ENCODE measurements at places on chromosomes 7 and 10.
A peak's percentile ranks its signal among the peaks of the same experiment; 100 is the strongest.

- peak; percentile 84 for DNase-seq
These were observed 3.4 kb downstream of the DNMBP start for GRCh38 chr10:100006243-100006886.

GRCh38 chr10:84256510-84257342 is 11.9 kb downstream of the RGR start:
- DNase-seq: peak; percentile 41

DNA sequence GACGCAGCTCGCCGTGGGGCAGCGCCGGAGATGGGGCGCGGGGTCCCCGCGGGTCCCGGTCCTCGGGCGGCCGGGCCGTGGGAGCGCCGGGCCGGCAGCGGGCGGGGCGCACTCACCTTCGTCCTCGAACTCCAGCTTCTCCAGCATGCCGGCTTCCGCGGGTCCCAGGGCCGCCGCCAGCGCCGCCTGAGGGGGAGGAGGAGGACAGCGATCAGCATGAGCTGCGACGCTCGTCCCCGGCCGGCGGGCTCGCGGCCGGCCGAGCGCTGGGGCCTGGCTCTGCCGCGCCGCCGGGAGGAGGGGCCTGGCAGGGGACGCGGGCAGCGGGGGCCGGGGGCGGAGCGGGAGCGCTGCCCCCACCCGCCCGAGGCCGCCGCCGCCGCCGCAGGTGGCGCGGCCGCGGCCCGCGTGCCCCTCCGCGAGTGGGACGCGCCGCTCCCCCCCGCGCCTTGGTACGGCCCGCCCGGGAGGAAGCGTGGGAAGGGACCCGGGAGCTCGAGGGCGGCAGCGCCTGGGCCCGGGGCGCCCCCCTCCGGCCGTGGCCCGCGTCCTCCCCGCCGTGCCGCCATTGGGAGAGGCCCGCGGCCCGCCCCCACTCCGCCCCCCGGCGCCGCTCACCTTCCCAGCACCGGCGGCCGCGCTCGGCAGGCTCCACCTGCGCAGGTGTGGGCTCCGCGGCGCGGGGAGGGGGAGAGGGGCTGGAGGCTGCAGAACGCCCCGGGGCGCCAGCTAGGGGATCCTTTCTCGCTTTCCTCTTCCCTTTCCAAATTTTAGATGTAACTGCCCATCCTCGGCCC is 112.5 kb upstream of the RHEB start:
- peak; percentile 78 for DNase-seq

DNA sequence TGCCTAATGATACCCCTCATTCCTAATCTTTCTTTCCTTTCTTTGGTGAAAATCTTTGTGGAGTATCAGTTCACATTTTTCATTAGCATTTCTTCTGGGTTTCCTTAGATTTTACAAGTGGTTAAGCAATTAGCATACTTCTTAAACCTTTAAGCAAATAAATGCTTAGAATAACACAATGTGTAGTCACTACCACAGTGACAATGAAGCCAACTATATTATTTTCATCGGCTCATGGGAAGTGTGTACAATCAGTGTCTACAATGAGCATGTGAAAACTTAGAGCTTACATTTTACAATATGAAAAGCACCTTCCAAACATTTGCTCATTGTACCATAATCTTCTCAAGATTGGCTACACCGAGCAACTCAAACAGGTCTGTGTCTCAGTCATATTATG is 176.2 kb upstream of the PLXNA4 start:
- DNase-seq: no peak
